ENCODE measurements at places on chromosomes 2 and 18. TPM values are rescaled to one million over a fixed set of nuclear protein-coding genes. Genes with fewer than 3 reads are reported as not detected.

GRCh38 chr2:171260471-171261424 is 100.1 kb upstream of the TLK1 start:
- DNase-seq = no peak

VWC2L gene
- total RNA-seq = not detected

PNPT1 gene
- total RNA-seq = 11.2 TPM

PLA2R1 gene
- total RNA-seq = 12.4 TPM

GRCh38 chr18:60019463-60019840 is 119.7 kb downstream of the PMAIP1 start:
- no peak for DNase-seq

DNA sequence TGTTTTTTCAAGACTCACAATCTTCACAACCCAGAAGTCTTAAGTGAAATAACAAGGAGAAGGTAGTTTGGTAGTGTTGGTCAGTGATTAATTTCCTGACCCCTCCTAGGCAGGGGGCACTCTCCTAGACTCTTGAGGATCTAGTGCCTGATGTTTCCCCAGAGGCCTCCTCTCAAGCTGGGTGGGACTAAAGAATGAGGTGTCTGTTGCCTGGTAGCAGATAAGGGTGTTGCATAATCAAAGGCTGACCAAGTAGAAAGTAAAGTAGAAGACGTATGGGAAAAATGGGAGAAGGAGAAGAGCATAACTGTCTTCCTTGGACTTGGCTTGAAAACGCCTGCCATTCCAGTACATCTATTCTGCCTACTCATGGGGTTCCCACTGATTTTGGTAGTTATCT is 37.8 kb downstream of the VIT start:
- no peak for DNase-seq

DNA sequence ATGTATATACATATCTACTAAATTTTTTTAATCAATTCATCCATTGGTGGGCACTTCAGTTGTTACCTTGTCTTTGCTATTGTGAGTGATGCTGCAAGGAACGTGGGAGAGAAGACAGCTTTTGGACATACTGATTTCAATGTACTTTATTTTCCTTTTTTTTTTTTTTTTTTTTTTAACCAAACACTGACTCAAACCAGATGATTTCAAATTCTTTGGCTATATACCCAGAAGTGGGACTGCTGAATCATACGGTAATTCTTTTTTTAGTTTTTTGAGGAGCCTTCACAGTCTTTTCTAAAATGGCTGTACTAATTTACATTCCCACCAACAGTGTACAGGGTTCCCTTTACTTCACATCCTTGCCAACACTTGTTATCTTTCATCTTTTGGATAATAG is 204.7 kb downstream of the INSIG2 start:
- DNase-seq = no peak

DNA sequence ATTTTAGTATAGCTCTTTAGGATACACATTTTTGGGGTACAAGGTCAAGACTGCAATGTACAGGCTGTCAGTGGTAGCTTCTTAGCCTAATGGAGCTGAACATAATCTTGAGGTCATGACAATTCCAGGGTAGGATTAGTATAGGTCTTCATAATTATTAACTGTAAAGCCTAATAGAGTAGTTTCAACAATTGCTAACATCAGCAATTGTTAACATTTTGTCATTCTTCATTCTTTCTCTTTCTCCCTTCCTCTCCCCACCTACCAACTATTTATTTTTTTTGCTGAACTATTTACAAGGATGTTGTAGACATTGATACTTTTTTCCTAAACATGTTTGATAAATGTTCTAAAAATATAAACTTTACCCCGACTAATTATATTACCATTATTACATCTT is 461.3 kb upstream of the DCC start:
- DNase-seq = no peak

MOGAT1 gene
- total RNA-seq = not detected

GRCh38 chr2:218325566-218326160 is 31.0 kb upstream of the CATIP start:
- no peak for DNase-seq

TRIM43 gene
- not detected for total RNA-seq

DNA sequence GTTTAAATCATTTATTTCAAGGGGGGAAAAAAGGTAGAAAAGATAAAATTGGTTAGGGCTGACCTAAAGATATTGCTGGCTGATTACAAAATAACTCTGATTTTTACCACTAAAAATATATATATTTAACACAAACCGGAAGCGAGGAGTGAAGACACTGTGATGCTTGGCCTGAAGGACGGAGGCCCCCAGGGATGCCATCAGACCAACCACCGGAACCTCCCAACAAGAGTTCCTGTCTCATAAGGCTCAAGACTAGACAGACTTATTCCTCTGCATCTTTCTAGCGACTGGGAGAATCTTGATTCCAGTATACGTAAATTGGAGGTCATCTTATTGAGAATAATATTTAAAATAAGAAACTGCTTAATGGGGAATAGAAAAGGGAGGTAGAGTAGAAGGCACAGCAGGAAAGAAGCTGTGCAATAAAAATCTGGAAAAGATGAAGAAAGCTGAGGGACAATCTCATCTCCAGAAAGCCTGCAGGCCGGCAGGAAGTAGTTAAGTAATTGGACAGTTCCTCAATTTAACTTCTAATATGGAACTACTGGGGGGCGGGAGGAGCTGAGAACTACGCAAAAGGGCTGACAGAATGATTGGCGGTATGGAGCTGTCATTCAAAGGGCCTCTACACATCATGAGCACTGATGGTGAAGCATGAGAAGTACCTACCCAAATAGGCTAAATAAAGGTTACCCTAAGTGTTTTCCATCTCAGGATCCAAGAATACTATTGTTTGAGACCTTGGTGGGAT is 91.1 kb downstream of the DTNB start:
- DNase-seq = no peak

GRCh38 chr2:129724021-129724757 is 255.3 kb upstream of the RAB6C start:
- DNase-seq = no peak

- peak; percentile 92 for DNase-seq
These were observed 53.0 kb upstream of the ALPP start for GRCh38 chr2:232325324-232326273.

DNA sequence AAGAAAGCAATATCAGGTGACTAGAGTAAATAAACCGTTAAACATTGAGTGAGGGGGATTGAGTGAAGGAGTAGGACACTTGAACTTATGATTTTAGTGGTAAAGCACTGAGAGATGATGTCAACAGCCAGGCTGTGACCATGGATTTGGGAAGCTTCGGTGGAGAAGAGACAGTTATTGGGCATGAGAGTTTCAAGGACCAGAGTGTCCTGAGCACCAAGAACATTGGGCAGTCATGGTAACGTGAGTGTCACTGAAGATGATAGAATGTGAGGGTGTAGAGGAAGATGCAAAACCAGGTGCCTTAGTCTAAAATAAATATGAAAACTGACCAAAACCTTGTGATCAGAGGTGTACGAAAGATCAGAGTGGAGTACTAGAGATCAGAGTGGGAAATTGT is 248.1 kb downstream of the ASXL3 start:
- no peak for DNase-seq

DNA sequence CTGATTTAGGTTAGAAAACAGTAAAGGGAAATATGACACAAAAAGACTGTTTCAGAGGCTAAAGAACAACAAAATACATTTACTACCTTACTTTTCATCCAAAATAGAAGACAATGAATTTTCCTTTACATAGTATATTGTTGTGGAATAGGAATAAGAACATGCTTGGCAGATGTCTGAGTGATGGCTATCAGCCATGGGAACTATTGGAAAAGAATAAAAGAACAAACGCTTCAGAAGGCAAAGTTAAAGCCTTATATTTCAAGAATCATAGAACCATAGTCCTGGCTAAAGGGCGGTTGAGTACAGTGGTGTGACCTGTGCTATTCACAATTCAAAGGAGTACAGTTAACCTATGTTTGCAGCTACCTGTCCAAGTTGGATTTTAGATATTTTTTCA is 73.9 kb upstream of the NRXN1 start:
- DNase-seq = no peak

GRCh38 chr2:67256892-67257291 is 140.2 kb upstream of the ETAA1 start:
- DNase-seq = no peak

GRCh38 chr2:225340923-225341322 is 58.6 kb upstream of the NYAP2 start:
- DNase-seq = no peak

LYPD6 gene
- 1.7 TPM for total RNA-seq

GRCh38 chr2:190657474-190658255 is 8.8 kb downstream of the NAB1 start:
- DNase-seq = no peak

DNA sequence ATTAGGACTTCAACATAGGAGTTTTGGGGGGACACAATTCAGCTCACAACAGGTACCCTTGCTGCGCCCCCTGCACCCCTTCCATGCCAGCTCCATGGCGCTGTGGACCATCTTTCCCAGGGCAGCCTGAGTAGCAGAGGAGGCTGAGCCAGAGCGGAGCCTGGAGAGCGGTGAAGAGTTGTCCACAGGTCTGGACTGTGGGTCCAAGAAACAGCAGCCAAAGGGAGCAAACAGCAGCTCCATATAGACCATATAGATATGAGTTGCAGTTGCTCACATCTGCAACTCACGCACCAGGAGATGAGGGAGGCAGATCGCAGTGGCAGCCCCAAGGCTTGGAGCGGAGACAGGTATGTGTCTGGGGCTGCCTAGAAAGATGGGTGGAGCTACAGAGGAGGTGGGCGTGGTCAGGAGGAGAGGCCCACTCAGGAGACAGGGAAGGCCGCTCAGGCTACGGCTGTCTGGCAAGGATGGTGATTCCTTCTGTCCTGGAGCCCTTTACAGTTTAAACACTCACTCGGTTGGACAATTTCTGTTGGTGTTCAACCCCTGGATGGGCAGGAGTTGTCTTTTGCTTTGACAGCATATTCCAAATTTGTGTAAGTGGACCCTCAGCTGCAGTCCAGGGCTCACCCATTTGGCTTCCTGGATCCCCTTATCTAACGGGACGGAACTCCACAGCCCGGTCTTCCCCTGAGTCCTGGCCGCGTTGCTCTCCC is 155.1 kb downstream of the LPIN1 start:
- DNase-seq = no peak

DNA sequence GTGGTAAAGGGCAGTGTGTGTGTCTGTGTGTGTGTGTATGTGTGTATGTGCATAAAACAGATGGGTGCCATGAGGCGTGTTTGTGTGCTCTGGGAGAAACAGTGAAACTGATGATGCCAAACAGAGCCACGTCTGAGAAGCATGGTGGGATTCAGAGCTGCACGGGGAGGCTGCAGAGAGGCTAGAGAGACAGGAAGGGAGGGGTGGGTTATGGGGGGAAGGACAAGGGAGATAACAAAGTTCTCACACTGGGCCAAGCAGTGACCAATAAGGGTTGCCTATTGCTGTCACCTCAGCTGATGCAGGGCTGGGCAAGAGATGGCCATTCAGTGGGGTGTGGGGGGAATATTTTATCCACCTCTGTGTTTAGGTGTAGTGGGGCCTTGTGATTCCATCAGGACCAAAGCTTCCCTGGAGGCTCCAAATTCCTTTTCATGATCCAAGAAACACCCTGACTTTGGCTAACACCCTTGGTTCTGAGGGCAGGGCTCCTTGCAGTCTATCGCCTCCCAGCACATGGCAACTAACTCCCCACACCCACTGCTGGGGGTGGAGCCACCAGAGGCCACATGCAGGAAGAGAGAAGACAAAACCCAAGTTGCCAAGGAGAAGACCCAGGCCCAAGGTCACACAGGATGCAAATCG is 54.2 kb upstream of the POMC start:
- no peak for DNase-seq

DNA sequence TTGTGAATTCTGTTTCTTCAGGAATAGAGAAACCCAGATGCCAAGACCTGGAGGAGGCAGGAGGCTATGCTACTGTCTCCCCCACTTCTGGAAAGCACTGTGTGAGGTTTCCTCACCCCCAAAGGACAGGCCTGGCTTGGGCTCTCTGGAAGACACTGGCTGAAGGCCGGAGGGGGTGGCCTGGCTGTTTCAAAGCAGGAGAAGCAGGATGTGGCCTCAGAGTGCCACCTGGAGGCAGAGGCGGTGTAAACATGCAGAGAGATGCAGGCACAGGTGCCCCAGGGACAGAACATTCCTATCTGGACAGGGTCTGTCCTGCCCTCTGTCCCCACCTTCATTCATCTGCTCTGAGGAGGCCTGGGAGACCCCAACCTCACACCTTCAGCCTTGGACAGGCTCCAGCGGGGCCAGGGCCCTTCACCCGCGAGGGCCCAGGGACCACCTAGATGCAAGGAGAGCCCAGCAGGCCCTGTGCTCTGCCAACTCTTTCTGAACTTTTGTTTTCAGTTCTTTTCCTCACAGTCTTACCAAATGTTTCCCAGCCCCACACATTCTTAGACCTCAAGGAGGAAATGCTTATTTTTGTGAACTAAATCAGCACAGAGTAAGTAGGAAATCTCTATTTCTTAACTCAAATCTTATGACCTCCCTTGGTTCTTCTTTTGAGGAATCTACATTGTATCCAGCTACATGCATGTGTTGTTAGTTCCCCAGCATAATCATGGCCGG is 79.2 kb downstream of the LONRF2 start:
- DNase-seq = peak; percentile 90

DNA sequence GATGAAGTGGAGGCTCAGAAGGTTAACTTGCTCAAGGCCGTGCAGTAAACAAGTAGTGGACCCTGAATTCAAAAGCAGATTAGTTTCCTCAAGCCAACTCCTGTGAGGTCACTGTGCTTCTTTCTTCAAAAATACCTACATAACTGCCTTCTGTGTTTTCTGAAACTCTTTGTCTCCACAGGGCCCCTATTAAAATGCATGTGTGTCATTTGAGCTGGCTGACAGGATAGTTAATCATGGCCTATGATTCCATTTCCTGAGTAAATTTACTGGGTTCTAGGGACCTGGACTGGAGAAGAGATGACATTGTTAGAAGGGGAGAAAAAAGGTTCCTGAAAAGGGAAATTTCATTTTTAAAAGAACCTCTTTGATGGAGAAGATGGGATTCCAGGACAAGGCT is 12.9 kb upstream of the DTNA start:
- DNase-seq = no peak

AGAP1 gene
- 8.4 TPM for total RNA-seq

DNA sequence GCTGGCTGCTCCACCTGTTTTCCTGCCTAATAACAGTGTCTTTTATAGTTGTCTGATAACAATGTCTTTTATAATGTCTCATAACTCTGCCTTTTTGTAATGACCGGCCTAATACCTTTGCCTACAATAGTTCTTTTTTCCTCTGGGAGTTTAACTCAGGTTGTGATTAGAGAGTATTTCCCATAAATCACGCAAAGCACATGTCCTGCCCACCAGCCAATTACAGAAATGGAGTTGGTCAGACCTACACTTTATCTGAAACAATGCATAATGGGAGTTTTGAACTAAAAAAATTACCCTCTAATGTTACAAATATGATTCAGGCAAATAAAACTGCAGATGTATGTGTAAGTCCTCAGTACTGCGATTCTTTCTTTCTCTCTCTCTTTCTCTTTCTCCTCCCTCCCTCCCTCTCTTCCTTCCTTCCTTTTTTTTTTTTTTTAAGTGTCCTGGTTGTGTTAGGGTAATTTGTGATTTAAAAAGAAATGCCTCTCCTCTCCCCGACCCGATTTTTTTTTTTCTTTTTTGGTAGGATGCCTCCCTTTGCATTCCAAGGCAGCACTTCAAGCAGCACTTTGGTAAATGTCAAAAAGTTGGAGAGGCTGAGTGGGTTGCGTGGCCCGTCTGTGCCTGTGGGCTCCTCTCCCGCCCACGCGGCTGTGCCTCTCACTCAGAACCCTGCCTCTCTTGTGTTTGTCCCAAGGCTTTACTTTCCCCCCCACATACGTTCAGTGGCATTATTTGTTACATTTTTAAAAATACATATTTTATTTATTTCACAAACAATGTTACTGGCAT is 147.3 kb downstream of the AGAP1 start:
- DNase-seq = no peak
